ENCODE measurements at places on chromosomes 11 and 22. TPM values are rescaled to one million over a fixed set of nuclear protein-coding genes. Genes with fewer than 3 reads are reported as not detected.

TTC38 gene
- 12.5 TPM for total RNA-seq

CNTN5 gene
- total RNA-seq = 1.6 TPM

SEPTIN5 gene
- total RNA-seq = 96.0 TPM

C11orf21 gene
- total RNA-seq = not detected

KRTAP5-1 gene
- not detected for total RNA-seq

HEPN1 gene
- total RNA-seq = not detected

TMEM80 gene
- total RNA-seq = 29.7 TPM

RIN1 gene
- 1.9 TPM for total RNA-seq

OR52D1 gene
- total RNA-seq = not detected

DNA sequence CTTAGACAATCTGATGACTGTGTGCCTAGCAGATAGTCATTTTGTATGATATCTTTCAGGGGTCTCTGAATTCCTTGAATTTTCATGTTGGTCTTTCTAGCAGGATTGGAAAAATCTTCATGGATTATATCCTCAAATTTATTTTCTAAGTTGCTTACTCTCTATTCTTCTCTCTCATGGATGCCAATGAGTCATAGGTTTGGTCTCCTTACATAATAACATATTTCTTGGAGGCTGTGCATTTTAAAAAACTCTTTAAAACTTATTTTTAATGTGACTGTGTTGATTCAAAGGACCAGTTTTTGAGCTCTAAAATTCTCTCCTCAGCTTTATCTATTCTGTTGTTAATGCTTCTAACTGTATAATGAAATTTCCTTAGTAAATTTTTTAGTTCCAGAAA, 198.7 kb downstream of the AASDHPPT start:
- no peaks in the 10 kb centered on the region for H3K36me3 ChIP-seq
- DNase-seq = no peak
- H3K4me3 ChIP-seq = no peak overlapping the region
- H3K27ac ChIP-seq = no peak overlapping the region
- no peaks in the 10 kb centered on the region for H3K27me3 ChIP-seq
- peaks cover 8% of the 10 kb centered on the region for H3K4me1 ChIP-seq

GRCh38 chr11:83044958-83045712, 26.6 kb downstream of the RAB30 start:
- peaks cover under 1% of the 10 kb centered on the region for H3K27me3 ChIP-seq
- no peak overlapping the region for H3K27ac ChIP-seq
- no peak for DNase-seq
- peaks cover 20% of the 10 kb centered on the region for H3K4me1 ChIP-seq

DNA sequence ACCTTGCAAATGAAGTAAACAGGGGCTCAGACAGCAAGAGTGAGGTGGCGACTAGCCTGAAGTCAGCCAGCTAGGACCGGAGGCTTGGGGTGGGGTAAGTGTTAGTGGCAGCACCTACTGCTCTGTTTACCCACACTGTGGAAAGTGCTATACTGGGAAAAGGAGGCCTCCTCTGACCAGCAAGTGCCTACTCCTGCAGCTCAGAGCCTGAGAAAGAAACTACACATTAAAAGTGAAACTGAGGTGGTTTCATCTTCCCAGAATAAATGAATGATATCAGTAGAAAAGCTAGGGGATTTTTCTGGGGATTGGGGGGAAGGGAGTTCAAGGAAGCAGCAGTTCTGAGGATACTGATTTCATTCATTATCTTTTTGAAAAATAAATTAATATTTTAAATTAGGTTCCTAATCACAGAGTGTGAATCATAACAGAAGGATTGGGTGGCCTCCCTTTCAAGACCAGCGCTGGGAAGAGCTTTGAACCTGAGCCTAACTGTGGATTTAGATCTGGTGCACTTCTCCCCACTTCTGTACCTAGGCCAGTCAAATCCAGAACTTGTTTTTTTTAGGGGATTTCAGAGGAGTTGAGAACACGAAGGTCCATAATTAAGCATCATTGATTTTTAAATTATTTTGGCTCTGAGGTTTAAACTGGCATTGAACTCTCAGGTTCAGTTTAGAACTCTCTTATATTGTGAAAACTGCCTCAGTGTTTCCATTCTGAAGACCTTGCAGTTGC, 48.1 kb upstream of the GRAMD1B start:
- DNase-seq = no peak
- H3K4me1 ChIP-seq = peaks cover 4% of the 10 kb centered on the region
- peaks cover 2% of the 10 kb centered on the region for H3K27me3 ChIP-seq
- H3K27ac ChIP-seq = no peak overlapping the region
- H3K36me3 ChIP-seq = no peaks in the 10 kb centered on the region

- H3K36me3 ChIP-seq = peaks cover 3% of the 10 kb centered on the region
- no peak for DNase-seq
- no peak overlapping the region for H3K27ac ChIP-seq
- H3K4me3 ChIP-seq = no peak overlapping the region
- peaks cover 12% of the 10 kb centered on the region for H3K27me3 ChIP-seq
Observed at GRCh38 chr11:64750361-64751054, 6.6 kb upstream of the RASGRP2 start.

DNA sequence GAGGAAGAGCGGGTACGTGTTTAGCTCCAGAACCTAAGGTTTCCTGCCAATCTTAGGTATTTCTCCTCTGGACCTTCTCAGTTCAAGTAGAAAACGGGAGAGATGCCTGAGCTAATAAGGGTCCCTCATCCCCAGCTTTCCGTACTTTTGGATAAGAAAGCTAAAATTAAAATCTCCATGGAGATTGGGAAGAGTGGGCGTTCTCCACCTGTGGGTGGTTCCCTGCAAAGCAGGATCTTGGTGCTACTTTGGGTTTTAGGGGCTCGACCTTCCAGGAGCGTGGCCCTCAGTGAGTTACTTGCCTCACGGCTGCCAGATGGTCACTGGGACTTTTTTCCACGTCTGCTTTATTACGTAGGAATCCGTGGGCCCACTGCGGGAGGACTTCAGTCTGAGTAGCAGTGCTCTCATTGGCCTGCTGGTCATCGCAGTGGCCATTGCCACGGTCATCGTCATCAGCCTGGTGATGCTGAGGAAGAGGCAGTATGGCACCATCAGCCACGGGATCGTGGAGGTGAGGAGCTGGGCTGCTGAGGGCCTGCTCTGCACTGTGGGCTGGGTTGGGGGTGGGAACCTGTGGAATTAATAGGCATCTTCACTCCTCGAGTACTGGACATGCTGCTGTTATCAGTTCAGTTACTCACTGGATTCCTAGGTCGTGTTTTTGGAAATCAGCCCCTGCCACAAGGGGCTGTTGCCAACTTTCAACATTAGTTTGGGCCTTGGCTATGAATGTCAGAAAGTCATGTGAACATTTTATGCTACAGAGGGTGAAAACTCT, 17.8 kb upstream of the ST14 start:
- H3K4me1 ChIP-seq = peaks cover 4% of the 10 kb centered on the region
- H3K27ac ChIP-seq = no peak overlapping the region
- H3K36me3 ChIP-seq = no peaks in the 10 kb centered on the region
- DNase-seq = no peak

DNA sequence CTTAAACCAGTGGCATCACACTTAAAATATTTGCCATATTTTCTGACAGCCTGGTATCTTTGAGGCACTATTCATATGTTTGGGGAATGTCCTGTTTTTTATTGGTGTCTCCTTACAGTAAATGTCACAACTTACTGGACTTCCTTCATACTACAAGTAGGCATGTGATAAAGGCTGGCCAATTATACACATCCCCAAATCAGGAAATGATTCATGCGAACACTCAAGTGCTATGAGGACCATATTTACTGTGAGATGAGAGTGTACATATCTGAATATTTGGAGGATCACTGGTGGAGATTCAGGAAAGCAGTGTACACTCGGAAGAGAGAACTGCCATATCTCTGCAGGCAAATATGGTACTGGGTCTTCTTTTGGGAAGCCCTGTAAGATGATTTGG, 913.8 kb upstream of the CHORDC1 start:
- no peak overlapping the region for H3K4me3 ChIP-seq
- no peaks in the 10 kb centered on the region for H3K27me3 ChIP-seq
- peaks cover 1% of the 10 kb centered on the region for H3K4me1 ChIP-seq
- H3K36me3 ChIP-seq = no peaks in the 10 kb centered on the region
- no peak overlapping the region for H3K27ac ChIP-seq

DNA sequence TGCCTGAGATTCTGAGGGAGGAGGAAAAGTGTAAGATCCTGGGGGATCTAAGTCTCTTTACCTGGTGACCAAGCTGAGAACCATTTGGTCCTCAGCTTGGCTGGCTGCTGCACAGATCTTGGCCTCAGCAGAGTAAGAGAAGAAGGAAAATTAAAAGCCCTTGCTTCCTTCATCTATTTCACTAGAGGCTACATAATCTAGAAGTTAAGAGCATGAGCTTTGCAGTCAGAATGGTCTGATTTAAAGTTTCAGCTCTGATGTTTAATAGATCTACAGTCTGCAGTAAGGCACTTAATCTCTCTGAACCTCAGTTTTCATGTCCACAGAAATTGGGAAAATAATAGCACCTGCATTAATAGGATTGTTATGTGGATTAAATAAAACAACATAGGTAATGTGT, 3.1 kb upstream of the ZBTB16 start:
- H3K36me3 ChIP-seq = no peaks in the 10 kb centered on the region
- no peak overlapping the region for H3K27ac ChIP-seq
- no peak for DNase-seq
- no peak overlapping the region for H3K4me3 ChIP-seq

- no peaks in the 10 kb centered on the region for H3K36me3 ChIP-seq
- no peak overlapping the region for H3K4me3 ChIP-seq
- no peaks in the 10 kb centered on the region for H3K27me3 ChIP-seq
- DNase-seq = no peak
- peak overlapping the region; percentile 89 for H3K27ac ChIP-seq
- peaks cover 12% of the 10 kb centered on the region for H3K4me1 ChIP-seq
Observed at GRCh38 chr11:27233654-27234042, 129.4 kb downstream of the CCDC34 start.

DNA sequence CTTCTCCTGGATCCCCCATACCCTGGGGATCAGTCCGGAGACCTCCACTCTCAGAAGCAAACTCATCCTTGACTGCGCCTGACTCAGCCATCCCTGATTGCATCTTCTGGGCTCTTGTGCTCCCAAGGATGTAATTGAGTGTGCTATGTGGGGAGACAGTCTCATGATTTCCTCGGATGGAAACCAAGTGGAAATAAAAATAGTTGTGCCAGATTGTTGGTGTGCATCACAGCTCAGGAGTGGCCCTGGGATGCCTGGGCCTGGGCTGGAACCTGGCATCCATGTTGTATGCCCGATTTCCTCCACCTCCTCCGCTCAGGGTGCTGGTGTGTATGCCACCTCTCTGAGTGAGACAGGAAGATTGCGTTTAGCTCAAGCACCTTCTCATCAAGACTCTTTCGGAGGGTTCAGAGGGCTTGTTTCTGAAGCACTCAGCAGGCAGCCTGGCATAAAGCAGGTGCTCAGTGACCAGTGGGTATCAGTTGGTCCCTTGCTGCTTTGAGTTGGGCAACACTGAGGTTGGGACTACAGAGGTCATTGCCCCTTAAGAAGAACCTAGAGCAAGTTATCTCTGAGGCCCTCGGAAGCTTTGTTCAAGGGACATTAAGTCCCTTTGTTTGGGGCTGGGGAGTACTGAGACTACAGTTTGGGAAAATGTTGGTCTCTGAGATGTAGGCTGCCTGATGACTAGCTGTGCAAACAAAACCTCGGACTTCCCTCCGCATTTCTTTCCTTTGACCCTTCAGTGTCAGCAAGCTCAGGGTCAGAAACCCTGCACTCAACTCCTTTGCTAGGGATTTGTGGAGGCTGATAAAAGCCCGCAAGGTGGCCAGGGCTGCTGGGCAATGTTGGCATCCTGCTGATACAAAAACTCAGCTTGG, 24.8 kb upstream of the MICAL2 start:
- H3K36me3 ChIP-seq = no peaks in the 10 kb centered on the region
- H3K27me3 ChIP-seq = no peaks in the 10 kb centered on the region
- peaks cover 7% of the 10 kb centered on the region for H3K4me1 ChIP-seq
- no peak for DNase-seq

DNA sequence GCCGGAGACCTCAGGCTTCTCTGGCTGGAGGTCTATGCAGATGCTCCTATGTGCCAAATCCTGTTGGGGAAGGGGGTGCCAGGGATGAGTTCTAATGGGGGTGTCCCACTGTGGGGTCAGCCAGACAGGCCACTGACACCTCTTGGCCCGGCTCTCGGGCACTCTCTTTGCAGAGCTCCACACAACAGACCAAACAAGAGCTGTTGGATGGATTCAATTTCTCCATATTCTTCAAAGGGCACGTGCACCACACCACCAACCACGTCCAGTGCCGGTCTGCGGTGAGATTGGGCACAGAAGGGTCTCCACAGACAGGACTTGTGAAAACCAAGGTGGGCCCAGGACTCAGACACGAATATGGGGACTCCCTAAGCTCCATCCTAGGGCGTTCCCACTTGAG, 2.2 kb upstream of the RGL4 start:
- H3K27ac ChIP-seq = no peak overlapping the region
- DNase-seq = no peak
- H3K4me1 ChIP-seq = peaks cover 6% of the 10 kb centered on the region
- peaks cover 4% of the 10 kb centered on the region for H3K27me3 ChIP-seq
- H3K4me3 ChIP-seq = no peak overlapping the region
- H3K36me3 ChIP-seq = peaks cover 8% of the 10 kb centered on the region

GRCh38 chr11:15829312-15829711, 527.0 kb downstream of the SOX6 start:
- H3K27ac ChIP-seq = no peak overlapping the region
- H3K4me1 ChIP-seq = peaks cover 2% of the 10 kb centered on the region
- no peak overlapping the region for H3K4me3 ChIP-seq
- H3K36me3 ChIP-seq = no peaks in the 10 kb centered on the region
- no peaks in the 10 kb centered on the region for H3K27me3 ChIP-seq

DNA sequence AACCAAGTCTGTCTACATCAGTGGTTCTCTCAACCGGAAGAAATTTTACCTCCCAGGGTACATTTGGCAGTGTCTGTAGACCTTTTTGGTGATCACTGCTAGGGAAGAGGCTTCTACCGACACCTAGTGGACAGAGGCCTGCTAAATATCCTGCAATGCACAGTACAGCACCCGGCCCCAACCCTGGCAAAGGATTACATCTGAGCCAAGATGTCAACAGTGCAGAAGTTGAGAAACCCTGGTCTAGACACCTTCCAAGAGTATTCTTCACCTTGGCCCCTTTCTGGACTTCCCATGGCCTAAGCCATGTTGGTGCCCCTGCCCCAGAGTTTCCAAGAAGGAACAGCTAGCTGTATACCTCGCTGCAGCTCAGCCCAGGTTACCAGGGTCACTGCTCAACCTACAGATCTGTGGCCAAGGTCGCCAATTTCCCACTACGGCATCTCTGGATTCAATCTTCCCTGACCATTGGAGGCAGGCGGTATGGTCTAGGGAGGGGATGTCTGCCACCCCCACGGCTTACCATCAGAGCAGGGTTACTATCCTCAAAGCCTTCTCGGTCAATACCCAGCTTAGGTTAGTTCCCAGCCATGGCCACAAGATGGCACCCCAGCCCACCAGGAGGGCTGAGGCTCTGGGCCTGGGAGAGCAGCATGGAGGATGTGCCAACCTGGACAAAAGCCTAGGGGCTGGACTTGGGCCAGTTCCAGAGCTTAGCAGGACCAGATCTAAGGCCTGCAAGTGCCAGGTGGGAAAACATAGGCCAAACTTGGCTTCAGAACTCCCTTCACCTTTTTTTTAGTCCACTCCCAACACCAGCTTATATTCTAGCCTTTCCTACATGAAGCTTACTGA, 3.7 kb upstream of the KCNC1 start:
- H3K36me3 ChIP-seq = no peaks in the 10 kb centered on the region
- peaks cover 14% of the 10 kb centered on the region for H3K4me1 ChIP-seq
- peaks cover 7% of the 10 kb centered on the region for H3K27me3 ChIP-seq
- no peak overlapping the region for H3K27ac ChIP-seq

Data from glutamatergic neuron (in vitro differentiated cells).